Natural killer cell treated with Interleukin-12 subunit alpha and Interleukin-12 subunit beta and Interleukin-15 and Interleukin-18, amount 100 ng/mL, for 72 hours (primary cell): ENCODE measurements at places on chromosomes 5 and 9. TPM values are rescaled to one million over a fixed set of nuclear protein-coding genes. Genes with fewer than 3 reads are reported as not detected.

The SLC6A18 gene
- total RNA-seq = not detected

The CCDC107 gene
- 12.0 TPM for total RNA-seq

The C9 gene
- not detected for total RNA-seq

DNA sequence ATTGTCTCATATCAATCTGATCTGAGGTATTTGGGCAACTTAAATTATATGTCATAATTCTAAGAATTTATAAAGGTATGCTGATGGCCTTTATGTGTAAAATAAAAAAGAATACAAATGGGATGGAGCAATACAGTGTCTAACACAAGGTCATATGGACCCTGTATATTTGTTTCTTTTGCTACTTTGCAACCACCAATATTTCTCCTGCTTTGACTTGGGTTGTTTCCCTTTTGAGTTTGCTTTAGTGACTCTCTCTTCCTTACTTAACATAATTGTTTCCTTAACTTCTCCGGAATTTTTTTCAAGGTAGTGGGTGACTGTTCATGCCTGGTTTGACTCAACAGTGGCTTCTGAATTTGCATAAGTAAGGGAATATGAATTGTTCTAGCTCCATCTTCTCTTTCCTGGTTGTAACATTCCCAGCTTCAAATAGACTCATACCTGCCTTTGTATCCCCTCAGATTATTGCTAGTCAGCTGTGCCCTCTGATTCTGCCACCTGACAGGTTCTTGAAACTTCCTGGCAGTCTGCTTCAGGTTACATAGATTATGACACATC is 30.2 kb upstream of the ANXA1 start:
- no peak for DNase-seq

DNA sequence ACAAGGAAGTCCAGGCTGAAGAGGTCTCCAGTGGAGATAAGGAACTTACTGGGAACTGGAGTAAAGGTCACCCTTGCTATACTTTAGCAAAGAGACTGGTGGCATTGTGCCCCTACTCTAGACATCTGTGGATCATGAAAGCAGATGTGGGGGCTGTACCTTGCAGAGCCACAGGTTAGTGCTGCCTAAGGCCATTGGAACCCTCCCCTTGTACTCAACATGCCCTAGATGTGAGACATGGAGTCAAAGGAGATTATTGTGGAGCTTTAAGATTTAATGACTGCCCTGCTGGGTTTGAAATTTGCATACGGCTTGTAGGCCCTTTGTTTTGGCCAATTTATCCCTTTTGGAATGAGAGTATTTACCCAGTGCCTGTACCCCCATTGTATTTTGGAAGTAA is 397.3 kb upstream of the GRIN3A start:
- no peak for DNase-seq

- DNase-seq = no peak
Measured at GRCh38 chr5:158430798-158431167, 571.8 kb upstream of the CLINT1 start.

- no peak for DNase-seq
Measured at GRCh38 chr5:154238776-154239481, 48.4 kb downstream of the GALNT10 start.

The CACFD1 gene
- 2.4 TPM for total RNA-seq

- no peak for DNase-seq
Measured at GRCh38 chr9:122456123-122456522, 21.6 kb downstream of the OR1J1 start.

The TMEM250 gene
- 42.3 TPM for total RNA-seq

- DNase-seq = no peak
Measured at GRCh38 chr5:170562875-170563228, 59.0 kb downstream of the KCNIP1 start.

The STKLD1 gene
- not detected for total RNA-seq

The IL17B gene
- not detected for total RNA-seq

DNA sequence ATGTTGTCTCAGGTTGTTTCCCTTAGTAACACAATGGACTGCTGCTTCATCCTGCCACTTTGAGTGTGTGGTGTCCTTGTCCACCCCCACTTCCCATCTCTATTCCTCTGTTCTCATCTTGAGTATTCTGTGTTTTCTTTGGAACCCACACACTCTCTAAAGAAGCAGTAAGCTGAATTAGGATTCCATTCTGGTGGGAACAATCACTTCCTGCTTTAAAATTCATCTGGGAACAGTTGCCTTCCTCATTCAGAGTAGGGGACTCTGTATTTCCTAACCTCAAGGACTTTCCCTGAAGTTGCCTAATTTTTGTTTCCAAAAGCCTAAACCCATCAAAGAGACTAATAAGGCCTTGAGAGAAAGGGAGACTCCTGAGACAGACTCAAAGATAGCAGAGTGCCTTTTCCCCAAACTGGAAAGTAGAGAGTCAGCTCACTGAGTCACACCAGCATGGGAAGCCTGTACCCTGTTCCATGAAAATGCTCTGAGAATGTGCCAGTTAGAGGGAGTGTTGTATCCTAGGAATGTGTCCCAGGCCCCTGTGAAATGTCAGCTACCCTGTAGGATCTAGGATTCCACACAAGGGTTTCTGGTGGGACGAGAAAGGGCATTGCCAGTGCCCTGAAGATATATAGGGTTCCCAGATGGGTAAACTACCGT is 63.6 kb downstream of the CCDC192 start:
- DNase-seq = no peak

DNA sequence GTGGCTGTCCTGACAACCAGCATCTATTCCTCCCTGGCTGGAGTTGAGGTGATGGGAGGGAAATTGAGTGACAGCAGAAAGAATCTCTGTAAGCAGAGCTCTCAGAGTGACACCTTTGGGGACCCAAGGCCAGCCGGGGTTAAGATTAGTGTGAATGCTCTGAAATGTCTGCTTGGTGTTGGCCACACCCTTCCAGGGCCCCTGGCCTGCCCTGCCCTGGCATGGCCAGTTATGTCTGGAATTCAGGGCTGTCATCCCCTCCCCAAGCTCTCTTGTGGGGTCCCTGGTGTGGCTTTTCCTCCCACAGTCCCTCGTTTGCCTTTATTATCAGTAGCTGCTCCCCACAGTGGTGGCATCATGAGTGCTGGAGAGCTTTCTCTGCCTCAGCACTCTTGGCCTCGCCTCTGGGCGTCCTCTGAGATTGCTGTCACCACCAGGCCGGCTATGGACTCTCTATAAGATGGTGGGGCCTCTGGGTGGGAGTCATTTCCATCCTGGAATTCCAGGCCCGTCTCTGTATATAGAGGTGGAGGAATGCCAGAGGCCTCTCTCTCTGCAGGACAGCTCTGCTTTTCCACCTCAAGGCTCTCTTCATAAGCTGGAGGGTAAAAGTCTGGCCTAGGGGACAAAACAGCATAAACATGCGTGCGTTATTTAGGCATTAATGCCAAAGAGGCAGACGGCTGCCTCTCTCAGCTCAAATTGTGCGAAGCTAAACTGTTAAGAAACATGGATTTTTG is 3.6 kb downstream of the TMEM252 start:
- DNase-seq = no peak

The EMB gene
- total RNA-seq = 103 TPM

DNA sequence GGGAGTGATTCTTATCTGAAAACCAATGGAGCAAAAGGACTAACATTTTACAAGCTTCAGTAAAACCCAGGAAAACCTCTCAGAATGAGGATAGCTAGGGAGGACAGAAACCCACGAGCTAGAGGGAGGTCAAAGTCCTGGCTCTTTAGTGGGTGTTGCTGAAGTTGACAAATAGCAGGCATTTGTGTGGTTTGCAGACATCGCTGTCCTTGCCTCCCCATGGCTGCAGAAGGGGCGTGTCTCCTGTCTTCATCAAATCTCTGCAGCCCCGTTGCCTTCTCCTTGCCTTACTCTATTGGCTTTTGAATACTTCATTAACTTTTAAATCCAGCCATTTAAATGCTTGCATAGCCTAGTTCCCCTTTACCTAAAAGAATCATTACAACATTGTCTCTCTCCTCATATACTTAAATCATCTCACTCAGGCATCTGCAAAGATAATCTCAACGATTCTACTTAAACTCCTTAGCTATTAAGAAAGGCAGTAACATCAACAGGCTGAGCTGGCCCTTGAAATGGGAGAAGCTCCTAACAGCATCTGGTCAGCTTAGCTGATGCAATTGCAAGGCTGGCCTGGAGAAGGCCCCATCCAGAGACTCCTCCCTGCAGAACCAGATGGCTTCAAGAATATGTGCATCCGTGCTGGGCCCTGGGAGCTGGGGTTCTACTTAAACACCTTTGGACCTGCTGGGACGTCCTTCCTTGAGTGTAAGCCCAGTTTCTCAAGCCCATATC is 152.8 kb upstream of the TAS2R1 start:
- DNase-seq = no peak

DNA sequence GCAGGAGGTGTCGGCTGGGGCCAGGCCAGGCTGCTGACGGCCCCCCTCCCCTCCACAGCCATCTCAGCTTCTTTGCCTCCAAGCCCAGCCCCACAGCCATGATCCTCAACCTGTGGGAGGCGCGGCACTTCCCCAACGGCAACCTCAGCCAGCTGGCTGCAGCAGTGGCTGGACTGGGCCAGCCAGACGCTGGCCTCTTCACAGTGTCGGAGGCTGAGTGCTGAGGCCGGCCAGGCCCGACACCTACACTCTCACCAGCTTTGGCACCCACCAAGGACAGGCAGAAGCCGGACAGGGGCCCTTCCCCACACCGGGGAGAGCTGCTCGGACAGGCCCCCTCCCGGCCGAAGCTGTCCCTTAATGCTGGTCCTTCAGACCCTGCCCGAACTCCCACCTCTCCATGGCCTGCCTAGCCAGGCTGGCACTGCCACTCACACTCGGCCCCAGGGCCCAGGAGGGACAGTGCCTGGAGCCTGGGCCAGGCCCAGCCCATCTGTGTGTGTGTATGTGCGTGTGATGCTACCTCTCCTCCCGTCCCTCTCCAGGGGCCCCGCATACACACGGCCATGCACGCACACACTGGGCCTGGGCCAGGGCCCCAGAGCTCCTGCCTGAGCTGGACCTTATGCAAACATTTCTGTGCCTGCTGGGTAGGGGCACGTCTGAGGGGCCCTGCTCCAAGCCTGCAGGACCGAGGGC is 19.3 kb downstream of the HK3 start:
- no peak for DNase-seq

DNA sequence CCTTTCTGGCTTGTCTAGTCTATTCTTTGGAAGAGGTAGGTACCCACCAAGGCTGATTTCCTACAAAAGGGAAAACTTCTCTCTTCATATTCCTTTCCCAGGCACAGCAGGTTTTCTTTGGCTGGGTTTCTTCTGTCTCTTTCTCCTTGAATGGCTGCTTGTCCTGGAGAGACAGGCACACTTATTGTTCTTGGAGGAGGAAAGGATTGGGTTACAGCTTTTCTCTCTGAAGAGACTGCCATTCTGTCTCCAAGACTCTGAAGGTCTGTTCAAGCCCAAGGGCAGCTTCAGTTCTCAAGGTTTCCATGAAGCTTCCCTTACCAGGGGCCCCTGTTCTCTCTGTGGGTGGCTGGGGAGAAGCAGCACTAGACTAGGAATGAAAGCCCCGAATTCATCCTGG is 33.9 kb downstream of the ACTBL2 start:
- DNase-seq = no peak

GRCh38 chr5:68380078-68380477 is 164.5 kb downstream of the PIK3R1 start:
- DNase-seq = no peak

DNA sequence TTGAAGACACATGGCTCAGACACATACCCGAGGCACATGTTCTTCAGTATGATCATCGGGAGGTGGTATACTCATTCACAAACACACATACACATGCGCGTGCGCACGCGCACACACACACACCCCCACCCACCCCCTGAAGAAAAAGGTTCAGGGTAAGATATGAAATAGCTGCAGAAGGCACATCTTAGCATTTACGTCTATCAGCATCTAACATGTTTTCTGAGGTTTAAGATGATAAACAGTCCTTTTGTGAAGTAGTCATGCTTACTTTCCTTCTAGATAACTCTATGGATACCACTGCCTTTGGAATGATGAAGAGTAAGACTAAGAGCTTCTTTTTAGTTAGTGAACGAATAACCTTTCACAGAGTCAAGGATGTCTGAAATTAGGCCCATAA is 105.1 kb upstream of the GNA14 start:
- DNase-seq = no peak

DNA sequence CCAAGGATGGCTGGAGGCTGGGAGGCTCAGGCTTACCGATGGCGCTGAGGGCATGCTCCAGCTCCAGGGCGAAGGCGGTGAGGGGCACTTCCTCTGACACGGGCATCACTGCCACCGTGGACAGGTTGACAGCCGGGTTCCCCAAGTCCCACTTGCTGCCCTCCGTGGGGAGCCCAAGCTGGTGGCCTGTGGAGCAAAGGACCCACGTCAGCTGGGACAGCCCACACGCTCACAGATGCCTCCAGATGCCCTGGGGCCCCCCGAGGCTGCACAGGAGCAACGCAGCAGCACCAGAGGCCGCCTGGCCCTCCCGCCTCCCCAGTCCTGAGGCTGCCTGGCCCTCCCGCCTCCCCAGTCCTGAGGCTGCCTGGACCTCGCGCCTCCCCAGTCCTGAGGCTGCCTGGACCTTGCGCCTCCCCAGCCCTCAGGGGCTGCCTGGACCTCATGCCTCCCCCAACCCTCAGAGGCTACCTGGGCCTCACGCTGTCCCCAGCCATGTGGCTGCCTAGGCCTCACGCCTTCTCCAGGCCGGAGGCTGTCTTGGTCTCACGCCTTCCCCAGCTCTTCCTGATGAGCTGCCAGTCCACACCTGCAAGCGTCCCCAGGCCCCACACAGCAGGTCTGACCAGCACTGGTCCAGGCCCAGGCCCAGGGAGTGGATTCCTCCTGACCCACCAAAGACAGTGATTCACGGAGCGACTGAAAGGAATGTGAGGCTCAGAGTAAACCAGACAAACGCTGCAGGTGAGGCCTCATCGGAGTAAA is 25.6 kb upstream of the NSMF start:
- DNase-seq = no peak

The ORM2 gene
- total RNA-seq = not detected
